ENCODE measurements at places on chromosomes 5 and 9.

DNA sequence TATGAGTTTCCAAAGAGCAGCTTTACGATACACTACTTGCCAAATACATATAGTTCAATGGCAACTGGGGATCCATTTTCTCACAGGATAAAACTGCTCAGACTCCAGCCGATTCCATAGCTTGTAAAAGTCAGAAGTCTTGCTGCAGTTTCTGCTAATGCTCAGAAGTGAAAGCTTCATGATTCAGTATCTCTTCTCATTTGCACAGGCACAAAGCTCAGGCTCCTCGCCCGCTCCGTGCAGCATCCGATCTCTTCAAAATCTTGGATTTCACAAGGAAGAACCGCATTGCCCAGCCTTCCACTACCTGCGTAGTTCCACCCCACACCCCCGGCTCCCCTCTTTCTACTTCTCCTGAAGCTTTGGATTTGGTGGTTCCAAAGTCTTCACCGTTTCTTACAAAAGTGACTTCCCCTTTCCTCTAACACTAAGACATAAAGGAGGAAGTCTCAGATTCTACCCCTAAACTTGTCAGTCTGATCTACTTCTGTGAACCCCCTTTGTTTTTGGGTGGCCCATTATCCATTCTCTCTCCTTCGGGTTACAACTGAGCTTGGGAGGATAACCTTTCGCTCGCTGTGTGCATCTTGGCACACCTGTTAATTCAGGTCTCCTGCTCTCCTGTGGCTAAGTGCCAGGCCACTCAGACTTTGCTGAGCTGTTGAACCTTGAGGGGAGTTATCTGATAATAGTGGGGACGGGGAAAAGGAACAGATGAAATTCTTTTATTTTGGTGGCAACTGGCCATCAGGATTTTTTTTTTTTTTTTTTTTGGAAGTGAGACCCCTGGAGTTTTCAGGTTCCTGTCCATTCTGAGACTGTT lies 194.1 kb downstream of the GNA14 start:
- DNase-seq = no peak

GRCh38 chr9:137459601-137460362 lies 648 bp upstream of the NSMF start:
- no peak for DNase-seq

DNA sequence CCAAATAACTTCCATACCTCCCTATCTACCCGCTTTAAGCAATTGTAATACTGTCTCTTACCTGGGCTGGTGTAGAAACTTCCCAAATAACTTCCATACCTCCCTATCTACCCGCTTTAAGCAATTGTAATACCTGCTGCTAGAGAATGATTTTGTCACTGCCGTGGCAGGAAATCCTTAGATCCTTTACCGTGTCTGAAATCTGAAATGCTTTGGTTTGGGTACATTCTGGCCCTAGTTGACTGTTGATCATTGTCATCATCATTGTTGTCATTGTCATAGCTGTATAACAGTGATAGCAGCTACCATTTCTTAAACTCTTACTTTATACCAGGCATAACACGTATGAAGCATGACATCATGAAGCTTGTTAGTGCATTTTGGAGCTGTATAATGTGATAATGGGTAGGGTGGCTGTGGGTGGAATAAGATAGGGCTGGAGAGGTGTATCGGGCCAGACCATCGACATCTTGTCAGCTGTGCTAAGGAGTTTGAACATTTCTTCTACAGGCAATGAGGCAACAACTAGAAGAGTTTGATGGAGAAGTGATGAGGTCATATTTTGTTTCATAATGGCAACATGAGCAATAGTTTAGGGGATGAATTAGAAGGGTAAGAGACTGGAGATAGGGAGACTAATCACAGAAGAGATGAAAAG lies 15.7 kb downstream of the PIP5K1B start:
- DNase-seq = no peak

DNA sequence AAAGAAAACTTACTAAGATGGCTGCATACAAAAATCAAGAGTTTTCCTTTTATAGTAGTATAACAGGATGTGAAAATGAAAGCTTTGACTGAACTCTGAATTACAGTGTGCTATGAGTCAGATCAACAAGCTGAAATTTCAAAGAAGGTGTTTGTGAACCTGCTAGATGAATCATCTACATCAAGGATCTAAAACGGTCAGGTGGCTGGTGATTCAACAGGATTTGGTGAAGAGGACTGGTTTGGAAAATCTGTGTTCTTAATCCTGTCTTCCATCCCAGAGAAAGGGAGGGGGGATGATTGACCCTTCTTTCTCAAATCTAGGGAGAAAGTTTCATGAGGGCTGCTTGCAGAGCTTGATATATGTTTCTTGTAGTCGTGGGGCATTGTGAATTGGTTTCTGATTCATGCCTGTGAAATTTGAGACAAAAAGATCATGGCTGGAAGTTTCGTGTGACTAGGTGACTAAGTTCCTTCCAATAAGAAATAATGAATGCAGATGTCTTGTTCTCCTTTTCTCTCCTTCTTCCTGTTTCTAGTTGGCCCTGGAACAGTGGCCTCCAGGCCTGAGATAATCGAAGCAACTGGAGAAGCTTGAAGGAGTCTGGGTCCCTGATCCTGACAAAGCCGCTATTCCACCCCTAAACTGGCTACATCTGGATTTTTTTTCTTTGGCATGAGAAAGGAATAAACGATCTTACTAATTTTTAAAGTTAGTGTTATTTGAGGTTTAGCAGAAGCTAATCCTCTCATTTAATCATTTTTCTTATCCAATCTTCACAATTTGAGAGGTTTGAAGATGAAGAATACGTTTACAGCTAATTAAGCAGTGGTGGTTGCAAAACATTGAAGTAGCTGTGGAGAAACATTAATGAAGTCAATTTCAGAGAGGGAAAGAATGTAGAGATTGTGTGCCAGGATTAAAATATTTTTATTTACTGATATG lies 67.2 kb downstream of the MRPS30 start:
- no peak for DNase-seq

DNA sequence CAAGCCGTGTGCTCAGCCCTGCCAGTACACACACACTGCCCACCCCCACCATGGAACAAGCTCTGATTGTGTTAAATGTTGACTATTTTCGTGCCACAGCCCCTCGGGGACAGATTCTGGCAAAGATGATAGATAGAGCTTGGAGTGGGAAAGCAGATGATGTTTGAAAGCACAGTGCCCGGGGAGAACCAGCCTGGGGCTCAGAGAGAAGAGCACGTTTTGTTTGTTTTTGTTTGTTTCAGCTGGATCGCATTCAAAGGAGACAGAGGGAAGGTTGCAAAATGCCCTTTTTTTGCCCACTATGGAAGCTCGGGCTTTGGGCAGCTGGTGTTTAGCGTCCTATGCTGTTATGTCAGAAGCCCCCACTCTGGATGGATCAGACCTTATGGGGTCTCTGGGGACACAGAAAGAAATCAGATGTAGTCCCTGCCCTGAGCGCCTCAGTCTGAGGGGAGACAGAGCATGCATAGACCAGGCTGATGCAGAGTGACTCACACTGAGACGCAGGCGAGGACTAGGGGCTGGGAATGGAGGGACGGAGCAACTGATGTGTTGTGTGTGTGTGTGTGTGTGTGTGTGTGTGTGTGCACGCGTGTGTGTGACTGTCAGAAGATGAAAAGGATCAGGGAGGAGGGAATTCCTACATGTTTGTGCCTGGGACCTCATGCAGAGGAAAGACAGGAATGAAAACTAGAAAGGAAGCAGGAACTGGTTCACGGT lies 229.7 kb downstream of the MELK start:
- DNase-seq = no peak

- DNase-seq = no peak
These were observed 64.4 kb downstream of the AUH start for GRCh38 chr9:91297306-91297705.
